ENCODE measurements at places on chromosomes 12 and 14.

DNA sequence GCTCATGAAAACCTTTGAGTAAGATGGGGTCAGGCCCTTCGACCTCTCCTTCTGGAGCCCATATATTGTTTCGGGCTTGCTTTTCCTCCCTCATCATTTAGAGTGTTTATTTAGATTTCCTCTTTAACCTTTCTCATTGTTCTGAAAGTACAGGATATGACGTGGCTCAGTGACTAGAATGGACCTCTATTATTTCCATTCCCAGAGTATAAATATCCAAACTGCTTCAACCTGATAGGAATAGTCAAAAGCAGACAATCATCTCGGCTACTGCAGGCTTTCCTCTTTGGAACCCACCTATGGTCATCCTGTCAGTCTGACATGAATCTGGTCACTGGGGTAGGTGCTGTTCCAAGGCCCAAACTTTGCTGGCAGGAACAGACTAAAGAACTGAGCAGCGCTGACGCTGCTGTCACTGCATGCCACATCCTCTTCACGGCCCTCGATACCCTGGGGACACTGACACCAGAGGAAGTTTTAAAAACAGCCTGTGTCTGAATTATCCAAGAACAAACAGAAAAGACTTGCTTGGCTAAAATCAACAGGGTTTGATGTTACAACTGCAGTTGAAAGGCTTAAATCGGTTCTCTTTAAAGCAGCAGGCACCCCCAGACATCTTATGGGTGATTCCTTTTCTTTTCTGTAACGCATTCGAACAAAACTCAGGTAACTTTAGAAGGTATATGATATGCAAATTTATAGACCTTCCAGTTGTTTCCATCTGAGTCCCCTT, 5.0 kb upstream of the DDX47 start:
- DNase-seq: no peak

GRCh38 chr14:63388766-63389431, 70.2 kb upstream of the GPHB5 start:
- peak; percentile 31 for DNase-seq

- no peak for DNase-seq
Measured at GRCh38 chr12:45668641-45669040, 60.9 kb upstream of the ARID2 start.

- DNase-seq: no peak
Measured at GRCh38 chr12:25675808-25676207, 122.7 kb upstream of the LMNTD1 start.

GRCh38 chr12:88327276-88327675, 185.2 kb downstream of the TMTC3 start:
- DNase-seq: no peak

DNA sequence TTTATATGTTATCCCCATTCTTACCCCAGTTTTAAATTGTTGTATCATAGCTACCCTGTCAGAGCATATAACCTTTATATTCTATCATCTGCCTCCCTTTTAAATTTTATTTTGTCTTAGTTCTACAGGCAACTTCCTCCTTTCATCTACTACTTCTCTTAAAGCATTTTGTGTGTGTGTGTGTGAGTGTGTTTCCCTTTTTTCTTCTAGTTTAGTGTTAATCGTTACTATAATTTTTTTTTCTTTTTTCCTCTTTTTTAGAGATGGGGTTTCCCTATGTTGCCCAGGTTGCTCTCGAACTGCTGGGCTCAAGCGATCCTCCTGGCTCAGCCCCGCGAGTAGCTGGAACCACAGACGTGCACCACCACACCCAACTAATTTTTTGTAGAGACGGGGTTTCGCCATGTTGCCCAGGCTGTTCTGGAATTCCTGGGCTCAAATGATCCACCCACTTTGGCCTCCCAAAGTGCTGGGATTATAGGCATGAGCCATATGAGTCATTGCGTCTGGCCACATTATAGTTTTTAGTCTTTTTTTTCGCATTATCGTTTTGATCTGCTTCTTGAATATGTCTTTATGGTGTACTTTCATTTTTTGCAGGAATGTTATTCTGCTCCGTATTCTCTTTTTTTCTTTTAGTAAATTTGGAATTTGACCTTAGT, 33.1 kb upstream of the FBXO34 start:
- DNase-seq: no peak

DNA sequence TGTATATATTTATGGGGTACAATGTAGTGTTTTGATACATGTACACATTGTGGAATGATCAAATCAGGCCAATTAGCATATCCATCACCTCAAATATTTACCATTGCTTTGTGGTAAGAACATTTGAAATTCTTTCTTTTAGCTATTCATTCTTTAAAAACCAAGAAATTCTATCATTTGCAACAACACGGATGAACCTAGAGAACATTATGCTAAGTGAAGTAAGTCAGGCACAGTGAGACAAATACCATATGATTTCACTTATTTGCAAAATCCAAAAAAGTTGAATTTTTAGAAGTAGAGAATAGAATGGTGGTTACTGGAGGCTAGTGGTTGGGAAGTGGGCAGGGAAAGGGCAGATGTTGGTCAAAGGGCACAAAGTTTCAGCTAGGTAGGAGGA, 129.3 kb upstream of the PTPRQ start:
- no peak for DNase-seq

DNA sequence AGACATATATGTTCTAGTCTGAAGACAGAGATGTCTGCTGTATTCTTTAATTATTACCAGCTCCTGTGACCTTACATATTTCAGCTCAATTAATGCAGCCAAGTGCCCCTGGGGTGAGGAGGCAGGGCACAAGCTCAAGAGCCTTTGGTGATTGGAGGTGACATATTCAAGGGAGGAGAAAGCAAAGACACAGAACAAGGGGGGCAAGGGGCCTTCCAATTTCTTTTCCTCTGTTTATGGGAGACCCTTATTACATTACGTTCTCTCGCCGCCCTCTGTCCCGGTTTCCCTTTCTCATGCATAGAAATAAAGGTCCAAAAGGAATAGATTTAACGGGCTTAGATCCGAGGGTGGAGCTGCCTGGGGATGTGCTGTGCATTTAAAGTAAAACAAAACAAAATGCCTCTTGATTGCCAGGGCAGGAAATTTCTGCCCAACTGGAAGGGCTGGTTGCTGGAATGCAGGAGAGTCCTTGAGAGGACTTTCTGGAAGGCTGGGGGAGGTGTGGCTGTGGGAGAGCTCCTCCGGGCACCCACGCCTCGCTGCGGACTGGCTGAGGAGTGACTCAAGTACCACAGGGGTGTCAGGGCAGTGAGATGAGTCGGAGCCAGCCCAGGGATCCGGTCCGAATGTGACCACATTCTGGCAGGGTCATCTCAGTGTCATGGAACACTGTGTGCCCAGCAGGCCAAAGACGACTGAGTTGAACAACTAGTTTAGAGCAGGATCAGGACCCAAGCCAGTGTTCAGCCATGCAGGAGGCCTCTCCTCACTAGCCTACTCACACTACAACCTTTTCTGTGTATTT, 32.1 kb upstream of the GSG1 start:
- DNase-seq: no peak

DNA sequence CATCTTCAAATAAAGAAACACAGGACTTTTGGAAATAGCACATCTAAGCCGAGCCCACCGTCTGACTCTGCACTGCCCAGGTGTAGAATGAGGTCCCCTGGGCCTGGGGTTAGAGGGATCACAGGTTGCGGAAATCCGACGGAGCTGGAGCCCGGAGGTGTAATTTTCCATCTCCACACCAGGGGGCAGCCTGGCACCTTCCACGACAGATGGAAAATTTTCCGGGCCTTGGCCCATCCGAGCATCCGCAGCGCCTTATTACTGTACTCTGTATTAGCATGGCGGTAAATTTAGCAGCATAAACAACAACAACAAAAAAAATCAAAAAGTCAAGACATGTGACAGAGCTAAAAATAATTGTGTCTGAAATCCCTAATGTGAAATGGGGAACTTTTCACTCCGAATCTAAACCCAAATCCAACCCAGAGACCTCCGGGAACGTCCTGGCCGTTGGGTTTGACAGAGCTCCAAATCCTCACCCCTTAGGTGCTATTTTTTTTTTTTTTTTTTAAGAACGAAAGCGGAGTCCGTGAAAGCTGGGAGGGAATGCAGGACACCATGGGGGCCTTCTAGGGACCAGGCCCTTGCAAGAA, 93.9 kb downstream of the KSR2 start:
- peak; percentile 46 for DNase-seq

- DNase-seq: peak; percentile 29
Measured at GRCh38 chr12:50103767-50104321, at the start of gene GPD1. TSS of gene GPD1 (plus strand) at chr12:50104008. CDS start at chr12:50104051, 43 bp downstream.

DNA sequence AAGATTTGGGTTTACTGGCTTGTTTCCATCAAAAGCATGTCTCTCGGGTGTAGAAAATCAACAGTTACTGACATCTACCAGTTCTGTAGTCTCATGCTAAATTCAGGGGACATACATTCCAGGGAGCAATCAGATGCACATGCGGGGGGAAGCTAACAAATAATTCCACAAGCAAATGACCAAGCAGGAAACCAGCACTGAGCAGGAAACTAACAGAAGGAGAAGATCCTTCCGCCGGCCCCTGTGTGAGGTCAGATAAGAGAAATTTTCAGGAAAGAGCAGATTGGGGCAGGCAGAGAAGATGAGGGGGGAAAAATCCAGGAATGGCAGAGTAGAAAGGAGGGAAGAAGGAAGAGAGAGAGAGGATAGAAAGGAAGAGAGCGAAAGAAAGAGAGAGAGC, 127.6 kb upstream of the TMCC3 start:
- no peak for DNase-seq

- no peak for DNase-seq
Measured at GRCh38 chr14:85529803-85530574, at the start of gene FLRT2. TSS of gene FLRT2 (plus strand) at chr14:85530144. CDS start at chr14:85621515, 91,371 bp downstream.

- no peak for DNase-seq
Measured at GRCh38 chr14:77131871-77132486, 9.6 kb downstream of the ZDHHC22 start.

DNA sequence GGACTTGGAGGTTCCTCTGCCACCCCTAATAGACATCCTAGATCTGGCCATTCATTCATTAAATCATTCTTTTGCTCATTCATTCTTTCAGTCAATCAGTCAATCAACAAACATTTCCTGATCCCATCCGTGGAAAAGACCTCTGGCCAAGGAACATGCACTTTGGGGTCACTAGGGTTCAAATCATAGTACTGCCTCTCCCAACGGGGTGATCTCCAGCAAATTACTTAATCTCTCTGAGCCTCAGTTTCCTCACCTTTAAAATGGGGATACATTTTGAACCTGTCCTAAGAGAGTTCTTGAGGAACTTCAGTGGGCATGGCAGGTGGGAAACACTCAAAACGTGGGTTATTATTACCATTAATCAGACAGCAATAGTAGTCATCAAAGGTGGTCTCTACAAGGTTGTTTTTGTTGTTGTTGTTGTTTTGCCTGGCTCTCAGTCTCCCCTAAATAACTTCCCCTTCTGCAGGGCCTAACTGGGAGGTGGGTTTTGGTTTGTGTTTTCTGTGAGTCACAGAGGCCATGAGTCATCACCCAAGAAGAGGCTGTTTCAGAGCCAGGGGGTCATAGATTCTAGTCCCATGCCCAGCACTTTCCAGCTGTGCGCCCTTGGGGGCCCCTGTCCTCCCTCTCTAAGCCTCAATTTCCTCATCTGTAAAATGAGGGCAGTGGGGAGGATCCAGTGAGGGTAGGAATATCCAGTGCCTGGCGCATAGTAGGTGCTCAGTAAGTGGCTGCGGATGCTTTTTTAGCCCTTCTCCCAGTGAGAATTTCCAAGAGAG, 16.9 kb upstream of the FAM222A start:
- DNase-seq: no peak

DNA sequence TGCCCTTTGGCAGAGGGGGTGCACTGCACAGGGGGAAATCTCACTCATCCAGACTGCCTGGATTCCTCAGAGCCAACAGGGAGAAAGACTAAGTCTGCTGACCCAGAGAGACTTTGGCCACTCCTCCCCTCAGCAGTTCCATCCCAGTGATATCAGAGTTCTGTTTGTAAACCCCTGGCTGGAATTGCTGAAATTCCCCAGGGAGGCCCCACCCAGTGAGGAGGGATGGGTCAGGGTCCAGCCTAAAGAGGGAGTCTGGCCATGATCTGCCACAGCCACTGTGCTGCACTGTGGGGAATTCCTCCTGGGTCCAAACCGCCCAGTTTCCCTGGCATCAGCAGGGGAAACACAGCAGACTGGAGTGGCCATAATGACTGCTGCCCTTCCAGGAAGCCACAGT, 54.9 kb upstream of the USP15 start:
- no peak for DNase-seq

GRCh38 chr14:49857427-49858003, 4.9 kb upstream of the NEMF start:
- no peak for DNase-seq

DNA sequence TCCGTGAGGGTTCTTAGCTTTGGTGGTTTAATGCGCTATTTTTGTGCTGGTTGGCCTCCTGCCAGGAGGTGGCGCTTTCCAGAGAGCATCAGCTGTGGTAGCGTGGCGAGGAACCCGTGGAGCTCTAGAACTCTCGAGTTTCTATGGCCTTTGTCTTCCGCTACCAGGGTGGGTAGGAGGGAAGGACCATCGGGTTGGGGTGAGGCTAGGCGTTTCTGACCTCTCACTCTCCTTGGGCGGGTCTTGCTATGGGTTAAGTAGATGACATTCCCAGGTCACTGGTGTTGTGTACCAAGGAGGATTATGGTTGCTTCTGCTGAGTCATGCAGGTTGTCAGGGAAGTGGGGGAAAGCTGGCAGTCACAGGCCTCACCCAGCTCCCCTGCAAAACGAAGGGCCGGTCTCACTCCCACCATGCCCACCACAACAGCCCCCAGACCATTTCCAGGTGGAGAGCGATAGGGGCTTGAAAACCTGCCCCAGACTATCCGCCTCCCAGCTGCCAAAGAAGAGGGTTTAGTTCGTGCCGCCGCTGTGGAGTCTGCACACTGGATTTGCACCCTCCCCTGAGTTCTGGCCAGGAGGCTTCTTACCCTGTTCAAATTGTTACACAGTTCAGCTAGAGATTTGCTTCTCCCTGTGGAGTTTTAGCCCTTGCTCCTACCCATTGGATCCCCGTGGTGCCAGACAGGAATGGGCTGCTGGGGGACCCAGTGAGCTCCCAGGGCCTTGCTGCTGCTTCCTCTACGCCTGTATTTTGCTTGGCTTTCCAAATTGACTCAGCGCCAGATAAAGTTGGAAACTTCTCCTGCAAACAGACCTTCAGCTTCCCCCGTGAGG, 21.9 kb downstream of the RNFT2 start:
- DNase-seq: peak; percentile 25

Measured in stimulated activated CD4-positive, alpha-beta T cell treated with anti-CD3 and anti-CD28 coated beads, TNF-alpha, amount 100 ng/mL, for 24 hours (primary cell).